ENCODE measurements at places on chromosomes 7 and 10.

- no peak for DNase-seq
These were observed 199.5 kb upstream of the PFKP start for GRCh38 chr10:2867788-2868299.

DNA sequence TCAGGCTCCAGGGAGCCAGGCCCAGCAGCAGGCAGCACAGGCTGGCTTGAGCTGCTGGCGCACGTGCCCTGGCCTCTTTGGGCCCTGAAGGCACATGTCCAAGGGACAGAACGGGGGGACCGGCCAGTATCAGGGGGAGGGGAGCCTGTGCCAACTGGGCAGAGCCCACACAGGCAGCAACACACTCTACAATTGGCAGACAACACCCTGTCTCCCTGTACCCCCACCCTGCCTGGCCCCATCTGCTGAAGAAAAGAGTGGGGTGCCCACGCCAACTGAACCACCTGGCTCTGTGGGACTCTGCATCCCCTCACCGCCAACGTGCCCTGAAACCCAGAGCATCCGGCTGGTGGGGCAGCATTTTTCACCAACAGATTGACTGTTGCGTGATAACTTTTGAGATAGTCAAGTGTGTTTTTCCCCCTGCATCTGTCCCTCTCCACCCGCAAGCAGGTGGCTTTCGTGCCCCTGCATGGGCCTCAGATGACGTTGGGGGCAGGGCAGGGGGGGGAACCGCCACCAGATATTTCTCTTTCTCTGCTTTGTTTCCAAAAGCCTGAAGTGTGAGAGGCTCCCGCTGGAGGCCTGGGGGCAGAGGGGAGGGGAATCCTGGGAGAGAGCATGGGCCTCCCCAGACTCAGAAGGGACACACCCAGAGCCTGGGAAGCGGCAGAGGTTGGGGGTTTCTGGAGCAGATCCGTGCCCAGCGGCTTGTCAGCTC is 21.8 kb downstream of the SLIT1 start:
- no peak for DNase-seq

- peak; percentile 82 for DNase-seq
These were observed 28.6 kb downstream of the PDSS1 start for GRCh38 chr10:26725837-26726727.

- no peak for DNase-seq
These were observed 81.0 kb downstream of the SNX10 start for GRCh38 chr7:26372704-26373103.

DNA sequence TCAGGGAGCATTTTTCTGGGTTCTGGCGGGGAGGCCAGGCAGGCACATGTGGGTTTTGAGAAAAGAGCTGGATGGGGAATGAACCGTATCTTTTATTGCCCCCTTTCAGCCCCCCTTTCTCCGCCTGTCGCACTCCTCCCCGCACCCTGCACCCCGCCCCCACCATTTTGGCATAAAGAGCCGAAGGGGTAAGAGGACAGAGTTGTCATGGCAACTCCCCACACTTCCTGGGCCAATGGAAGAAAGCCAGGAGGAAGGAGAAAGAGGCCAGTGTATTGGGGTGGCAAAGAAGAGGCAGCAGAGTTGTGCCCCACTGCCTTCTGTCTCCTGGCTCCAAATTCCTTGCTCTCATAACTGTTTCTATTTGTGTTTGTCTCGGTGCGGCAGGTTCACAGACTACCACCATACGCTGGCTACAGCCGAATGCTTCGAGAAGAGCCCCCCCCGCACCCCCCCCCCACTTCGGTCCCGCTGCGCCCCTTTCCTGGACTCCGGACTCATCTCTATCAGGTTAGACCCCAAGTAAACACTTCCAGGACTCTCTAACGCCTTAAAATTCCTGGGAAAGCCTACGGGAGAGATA is 3.4 kb downstream of the KCNIP2 start:
- peak; percentile 68 for DNase-seq
